Right renal cortex interstitium (tissue), 3 donors: ENCODE measurements at places on chromosomes 13 and 19. TPM values are rescaled to one million over a fixed set of nuclear protein-coding genes. Genes with fewer than 3 reads are reported as not detected.

DNA sequence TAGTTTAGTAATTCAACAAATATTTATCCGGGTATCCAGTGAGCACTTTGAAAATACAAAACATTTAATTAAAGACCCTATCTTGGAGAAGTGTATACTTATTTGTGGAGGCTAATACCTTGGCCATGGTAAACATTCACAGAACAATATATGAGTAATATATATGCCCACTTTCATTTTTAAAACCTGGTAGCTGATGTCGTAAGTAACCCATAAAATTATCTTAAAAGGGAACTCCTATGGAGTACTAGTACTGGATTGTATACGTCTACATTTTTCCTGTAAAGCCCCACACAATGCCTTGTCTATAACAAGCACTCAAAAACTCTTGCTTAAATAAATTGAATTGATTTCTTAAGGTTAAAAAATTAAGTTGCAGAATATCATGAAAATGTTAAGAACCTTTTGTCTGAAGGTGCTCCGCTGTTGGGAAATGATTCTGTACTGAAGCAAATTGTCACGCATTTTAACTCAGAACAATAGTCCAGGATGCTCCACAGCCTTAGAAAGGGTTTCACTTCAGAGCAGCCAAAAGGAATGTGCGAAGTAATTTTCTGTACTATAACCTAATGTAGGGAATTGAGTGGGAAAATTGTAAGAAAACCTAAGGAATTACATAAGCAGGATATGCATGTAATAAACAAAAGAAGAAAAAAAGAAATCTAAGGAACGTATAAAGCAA lies 58.9 kb upstream of the C1QTNF9 start:
- no peak for DNase-seq

GRCh38 chr13:24263632-24264031 lies 45.7 kb upstream of the C1QTNF9 start:
- no peak for DNase-seq

Gene TNFRSF19
- polyA plus RNA-seq: 55.2 TPM

- no peak for DNase-seq
Observed at GRCh38 chr19:37304190-37304883, 66.6 kb upstream of the ZNF527 start.

DNA sequence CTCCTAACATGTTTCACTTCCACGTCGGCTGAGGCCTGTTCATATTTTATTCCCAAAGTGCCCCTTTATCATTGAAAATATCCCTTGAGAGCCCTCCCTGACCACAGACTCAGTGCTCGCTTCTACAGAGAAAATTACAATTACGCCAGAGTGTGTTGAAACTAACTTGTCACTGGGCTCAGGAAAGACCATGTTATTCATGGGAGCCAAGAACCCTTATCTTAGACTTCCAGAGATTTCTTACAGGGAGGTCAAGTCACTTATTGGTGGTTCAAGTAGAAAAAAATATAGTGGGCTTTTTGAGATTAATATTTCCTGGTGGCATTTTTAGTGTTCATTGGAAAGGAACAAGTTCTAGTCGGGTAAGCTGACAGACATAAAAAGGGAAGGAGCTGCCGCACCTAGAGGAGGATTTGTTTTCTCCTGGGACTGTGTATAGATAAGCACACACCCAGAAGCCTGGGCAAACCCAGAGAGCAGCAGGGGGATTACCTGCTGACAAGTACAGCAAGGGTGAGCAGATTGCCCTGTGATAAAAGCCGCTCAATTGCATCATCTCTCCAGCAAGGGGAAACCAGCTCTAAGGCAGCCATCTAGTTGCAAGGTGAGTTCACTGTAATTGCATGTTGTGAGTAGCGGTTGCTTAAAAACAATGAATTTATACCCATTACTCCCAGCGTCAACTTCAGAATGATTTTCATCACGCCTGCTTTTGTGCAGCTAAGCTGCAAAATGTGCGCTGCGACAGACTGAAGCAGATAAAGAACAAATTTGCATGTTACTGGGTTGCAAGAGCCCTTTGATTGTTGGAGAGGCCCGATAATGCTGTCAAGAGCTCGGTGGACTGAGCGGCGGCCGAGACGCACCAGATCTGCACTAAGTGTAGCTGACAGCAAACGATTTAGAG lies 46.2 kb downstream of the DCT start:
- no peak for DNase-seq

Gene TMEM145
- 0.61 TPM for polyA plus RNA-seq
